Neural crest cell (in vitro differentiated cells): ENCODE measurements at places on chromosomes 7 and 10. TPM values are rescaled to one million over a fixed set of nuclear protein-coding genes. Genes with fewer than 3 reads are reported as not detected.

Gene GPR22
- 0.07 TPM in 1 of 2 replicates, not detected in the other for total RNA-seq

DNA sequence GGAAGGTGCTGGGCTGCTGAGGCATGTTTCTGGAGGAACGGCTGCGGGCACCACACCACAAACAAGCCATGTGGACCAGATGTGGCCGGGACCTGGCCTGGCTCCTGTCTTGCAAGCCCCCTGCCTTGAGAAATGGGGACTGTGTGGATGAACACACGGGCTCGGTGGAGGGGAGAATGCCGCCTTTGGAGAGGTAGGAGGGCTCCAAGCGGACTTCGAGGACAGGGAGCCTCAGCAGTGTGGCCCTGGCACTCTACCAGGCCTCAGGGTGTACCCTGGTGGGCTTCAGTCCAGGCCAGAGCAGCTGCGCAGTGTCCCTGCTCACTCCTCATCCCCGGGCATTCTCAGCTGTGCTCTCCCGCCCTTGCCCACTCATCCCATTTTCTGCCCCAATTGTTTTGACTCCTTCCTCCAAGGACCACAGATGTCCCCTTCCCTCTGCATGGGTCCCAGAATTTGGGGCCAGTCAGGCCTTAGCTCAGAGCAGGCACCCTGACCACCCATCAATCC, 31.5 kb downstream of the PWWP2B start:
- DNase-seq: no peak

DNA sequence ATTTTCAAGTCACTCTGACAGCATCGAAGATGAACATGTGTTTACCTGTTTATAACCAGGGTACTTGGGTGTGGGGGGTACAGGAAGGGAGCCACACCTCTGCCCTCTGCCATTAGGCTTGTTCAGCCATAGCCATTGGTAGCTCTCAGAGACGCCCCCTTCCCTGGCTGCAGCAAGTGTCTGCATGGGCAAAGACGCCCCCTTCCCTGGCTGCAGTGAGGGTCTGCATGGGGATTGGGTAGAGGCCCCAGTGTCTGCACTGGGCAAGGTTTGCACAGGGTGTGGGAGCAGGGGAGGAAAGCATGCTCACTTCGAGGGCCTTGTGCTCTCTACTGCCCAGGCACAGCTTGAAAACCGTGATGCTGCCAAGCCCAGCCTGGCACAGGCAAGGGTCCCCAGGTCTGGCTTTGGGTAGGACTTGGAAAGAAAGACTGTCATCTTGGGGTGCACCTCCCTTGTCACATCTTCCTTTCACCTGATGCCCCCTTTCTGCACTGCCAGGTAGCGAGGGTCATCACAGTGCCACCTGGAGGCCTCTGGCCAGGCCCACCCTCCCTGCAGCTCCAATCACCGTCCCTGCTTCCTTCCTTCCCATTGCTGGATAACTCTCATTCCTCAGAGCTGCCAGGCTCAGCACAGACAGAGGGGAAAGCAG, 3.7 kb downstream of the TMEM225B start:
- no peak for DNase-seq

DNA sequence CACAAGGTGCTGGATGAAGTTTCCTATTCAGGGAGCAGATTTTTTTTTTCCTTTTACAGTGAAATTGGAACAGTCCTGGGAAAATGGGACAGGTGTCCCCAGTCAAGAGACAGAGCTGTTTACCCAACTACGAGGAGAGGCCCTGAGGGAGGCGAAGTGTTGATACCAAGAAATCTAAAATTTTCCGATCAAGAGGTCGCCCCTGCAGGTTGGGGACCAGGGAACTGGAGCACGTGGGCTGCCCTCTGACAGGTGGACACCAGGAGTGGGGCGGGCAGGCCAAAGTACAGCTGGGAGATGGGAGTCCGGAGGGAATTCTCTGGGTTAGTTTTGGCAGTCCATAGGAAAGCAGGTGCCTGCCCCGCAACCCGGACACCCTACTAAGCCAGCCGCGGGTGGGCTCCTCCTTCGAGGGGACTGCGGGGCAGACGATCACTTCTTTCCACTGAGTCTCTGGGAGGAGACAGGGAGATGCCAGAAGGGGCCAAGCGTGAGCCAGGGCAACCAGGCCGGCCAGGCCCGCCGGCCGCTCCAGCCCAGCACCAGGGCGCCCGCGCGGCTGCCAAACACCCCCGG, 965 bp upstream of the CAMK1D start:
- no peak for DNase-seq

- no peak for DNase-seq
These were observed 17.5 kb upstream of the TECTB start for GRCh38 chr10:112265745-112266144.

DNA sequence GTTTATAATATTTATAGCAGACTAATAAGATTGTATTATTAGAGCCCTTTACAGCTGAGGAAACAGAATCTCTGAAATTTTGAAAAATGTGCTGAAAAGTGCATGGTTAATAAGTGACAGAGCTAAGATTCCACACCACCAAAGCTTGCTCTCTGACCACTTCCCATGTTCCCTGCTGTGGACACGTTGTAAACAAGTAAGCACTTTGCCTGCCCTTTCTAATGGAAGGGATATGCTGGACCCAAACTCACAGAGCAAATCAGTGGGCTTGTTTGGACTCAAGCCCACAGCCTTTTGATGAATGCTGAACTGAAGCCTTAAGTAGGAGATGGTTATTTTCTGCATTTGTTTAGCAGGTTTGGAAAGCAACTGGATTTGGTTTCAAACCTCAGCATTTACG, 214.0 kb upstream of the TMEM72 start:
- DNase-seq: no peak
